ENCODE measurements at places on chromosomes 12 and 14.

DNA sequence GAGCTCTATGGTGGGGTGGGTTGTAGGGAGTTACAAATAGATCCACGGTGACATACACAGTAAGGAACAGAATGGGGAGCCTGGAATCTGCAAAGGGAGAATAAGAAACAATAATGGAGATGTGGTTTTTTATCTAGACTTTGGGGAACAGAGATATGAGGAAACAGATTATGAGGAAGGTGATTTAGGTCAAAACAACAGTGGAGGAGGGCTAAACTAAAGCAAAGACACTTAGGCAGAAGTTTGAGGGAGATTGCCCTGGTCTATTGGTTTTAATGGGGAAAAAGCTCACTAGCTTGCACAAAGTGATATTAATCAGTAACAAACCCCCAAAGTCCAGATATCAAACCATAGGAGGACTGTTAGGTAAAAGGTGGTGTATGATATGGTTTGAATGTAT, 144.5 kb upstream of the DYRK2 start:
- DNase-seq: no peak

- peak; percentile 41 for DNase-seq
These were observed at the start of gene HVCN1 for GRCh38 chr12:110688446-110689280. HVCN1 (minus strand) TSS chr12:110689115; CDS start chr12:110683245, 5,870 bp downstream.

DNA sequence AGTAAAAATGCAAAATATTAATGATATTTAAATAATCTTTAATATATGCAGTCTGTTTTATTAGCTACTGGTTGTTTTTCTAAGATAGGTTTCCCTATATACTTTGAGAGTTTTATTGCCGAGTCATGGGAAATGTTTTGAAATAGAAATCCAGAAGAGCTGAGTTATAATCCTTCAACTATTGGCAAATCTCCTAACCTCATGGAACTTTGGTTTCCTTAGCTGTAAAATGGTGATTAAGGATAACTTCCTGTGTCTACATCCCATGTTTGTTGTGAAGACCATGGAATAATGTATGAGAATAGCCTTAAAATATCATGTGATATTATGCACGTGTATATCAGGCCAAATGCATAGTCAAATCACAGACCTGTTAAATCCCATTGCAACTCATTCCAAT, 51.0 kb downstream of the UNC79 start:
- no peak for DNase-seq

- DNase-seq: no peak
These were observed 16.9 kb downstream of the PPTC7 start for GRCh38 chr12:110565894-110566871.

- no peak for DNase-seq
These were observed 128.4 kb upstream of the NCOR2 start for GRCh38 chr12:124695861-124696260.
